Left cardiac atrium (tissue), 4 donors: ENCODE measurements at places on chromosomes 7 and 10.

DNA sequence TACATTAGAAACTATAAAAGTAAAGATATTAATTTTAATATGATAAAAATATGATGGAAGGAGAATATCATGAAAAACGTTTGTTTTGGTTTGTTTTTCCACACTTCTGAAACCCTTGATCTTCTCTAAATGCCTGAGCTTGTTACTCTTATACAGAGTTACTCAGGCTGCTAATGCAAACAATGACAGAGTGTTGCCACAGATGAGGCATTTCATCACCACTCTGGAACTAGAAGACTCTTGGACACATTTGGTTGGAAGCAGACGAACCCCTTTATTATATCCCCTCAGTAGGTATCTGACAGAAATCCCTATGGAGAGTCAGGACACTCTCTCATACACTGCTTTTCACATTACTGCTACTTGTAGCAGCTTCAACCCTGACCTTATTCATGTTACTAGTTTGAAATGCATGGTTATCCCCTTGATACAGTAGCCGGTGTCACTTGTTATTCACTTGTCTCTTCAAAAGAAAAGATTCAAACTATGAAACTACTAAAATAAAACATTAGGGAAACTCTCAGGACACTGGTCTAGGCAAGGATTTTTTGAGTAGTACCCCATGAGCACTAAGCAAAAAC is 66.9 kb downstream of the SEMA3C start:
- no peak for DNase-seq

GRCh38 chr10:123750901-123751300 is 84.7 kb downstream of the GPR26 start:
- DNase-seq = no peak

DNA sequence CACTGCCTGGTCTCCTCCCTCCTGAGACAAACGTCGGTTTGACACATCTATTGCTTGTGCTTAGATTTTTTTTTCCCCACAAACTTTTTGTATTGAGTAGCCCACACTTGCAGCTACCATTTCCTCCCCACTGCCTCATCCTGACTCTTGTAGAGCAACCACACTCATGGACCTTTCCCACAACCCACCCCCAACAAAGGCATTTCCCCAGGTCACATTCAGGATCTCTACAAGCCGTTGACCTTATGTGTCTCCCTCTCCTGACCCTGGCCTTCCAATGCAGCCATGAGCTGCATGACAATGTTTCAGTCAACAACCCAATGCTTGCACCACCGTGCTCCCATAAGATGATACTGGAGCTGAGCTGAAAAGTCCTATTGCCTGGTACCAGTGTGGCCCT is 91.9 kb upstream of the MKI67 start:
- DNase-seq = no peak

DNA sequence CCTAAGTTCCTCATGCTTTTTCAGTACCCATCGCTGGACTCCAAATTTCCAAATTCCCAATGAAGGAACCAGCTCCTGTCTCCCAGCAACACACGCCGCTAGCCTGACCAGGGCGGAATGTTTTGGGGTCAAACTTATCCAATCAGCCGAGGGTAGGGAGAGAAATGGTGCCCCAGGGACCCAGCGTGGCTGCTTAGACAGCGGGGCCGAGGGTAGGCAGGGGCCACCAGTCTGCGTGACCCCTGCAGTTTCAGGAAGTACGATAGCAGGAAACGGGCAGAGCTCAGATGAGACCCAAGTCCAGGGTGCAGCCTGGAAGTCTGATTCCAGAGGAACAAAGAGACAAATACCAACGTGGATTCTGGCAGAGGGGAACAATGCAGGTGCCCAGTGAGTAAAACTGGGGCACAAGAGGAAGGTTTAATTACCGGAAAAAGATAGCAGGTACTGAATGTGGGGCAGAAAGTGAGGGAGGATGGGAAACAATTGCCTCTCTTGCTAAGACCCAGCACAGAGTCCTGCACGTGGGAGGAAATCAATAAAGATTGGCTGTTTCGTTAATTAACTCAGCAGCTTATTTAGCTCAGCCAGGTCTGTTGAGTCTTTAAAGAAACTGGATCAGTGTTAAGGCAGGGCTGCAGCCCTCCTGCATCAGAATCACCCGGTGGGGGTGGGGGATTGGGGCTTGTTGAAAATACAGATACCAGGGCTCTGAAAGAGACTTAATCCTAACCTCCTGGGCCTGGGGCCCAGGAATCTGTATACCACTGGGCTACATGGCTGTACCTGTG is 50.4 kb upstream of the NFE2L3 start:
- DNase-seq = peak; percentile 23

GRCh38 chr7:4665661-4666060 is 16.4 kb upstream of the FOXK1 start:
- no peak for DNase-seq

DNA sequence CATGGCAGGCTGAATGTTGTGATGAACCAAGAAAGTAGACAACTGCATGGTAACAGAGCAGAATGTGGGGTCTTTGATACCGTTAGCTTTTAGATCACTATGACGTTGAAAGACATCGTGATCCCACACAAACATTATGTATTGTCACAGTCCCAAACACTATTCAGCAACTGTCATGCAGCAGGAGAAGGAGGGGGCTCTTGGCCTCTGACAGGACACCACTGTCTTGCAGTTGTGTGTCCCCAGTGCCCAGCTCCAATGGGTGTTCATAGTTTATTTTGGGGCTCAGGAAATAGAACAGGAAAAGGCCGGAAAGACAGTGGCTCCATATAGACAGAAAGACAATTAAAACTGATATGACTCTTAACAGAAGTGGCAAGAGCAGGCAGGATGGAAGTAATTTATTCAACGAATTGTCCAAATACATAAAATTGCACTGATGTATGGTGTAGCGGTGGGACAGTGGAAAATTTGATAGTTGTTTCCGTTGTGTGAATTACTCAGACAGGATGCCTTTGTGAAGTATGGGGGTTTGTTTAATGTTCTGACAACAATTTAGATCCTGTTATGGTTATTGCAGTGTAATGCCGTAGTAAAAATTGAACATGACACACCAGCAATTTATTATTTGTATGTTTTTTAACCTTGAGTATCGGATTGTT is 292.0 kb downstream of the LRMDA start:
- DNase-seq = no peak

DNA sequence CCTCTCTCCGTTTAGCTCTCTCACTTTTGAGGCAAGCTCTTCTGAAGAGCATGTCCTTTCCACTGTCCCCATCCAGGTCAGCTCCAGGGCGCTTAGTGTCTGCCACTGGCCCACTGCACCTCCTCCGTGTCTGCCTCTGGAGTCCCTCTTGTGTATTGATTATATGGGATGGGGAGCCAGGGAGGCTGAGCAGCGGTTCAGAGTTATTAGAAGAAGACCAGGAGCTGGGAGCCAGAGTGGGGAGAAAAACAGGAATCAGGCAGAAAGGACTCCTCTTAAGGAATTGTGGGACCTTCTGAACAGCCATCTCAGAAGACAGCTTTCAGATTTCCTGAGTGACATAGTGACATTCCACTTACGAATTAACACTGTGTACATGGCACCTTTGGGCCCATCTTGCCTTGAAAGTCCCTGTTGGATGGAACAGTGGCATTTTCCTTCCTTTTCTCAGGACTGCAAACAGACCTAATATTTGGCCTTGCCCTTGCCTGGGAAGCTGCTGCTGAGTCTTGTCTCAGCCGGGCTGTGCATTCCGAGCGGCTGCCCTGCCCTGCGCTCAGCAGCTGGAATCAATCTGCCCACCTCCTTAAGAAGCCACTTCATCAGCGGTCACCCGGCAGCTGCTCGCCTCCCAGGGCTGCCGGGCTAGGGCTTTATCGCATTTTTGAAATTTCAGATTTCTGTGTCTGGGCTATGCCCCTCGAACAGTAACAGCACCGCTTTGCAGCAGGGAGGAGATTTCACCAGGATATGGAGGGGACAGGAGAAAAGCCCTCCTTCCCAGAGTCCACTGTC is 81.1 kb upstream of the PRKG1 start:
- DNase-seq = peak; percentile 49

GRCh38 chr10:73879296-73880173 is 5.2 kb upstream of the CAMK2G start:
- DNase-seq = peak; percentile 91

DNA sequence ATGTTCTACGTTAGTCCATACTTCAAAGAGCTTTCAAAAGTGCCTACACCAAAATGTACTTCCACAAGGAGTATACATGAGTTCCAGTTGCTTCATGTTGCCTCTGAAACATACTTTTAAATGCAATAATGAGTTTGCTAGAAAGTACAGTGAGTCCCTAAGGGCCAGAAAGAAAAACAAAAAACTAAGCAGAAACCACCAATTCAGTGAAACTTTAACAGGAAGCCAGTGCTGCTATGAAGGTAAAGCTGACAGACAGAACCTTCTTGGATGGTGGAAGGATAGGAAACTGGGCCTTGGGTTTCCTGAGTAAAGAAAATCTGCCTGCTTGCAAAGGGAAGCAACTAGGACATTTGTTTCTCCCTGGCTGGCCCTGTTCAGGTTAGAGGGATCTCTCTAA is 104.2 kb downstream of the CTTNBP2 start:
- no peak for DNase-seq

DNA sequence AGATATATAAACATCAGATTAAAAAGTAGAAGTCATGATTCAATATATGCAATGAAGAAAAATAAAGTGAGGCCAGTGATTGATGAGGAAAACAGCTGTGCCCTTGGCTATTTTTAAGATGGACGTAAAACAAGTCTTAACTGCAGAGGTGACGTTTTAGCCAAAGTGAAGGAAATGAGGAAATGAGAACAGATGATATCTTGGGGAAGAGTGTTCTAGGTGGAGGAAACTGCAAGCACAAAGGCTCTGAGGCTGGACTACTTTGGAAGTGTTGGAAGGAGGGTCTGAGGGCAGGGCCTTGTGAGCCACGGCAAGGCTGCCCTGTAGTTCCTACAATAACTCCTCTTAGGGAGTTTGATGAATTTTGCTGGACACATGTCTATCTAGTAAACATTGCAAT is 140.5 kb upstream of the AKR1E2 start:
- DNase-seq = no peak

GRCh38 chr10:53236941-53237340 is 464.4 kb upstream of the MBL2 start:
- DNase-seq = no peak

GRCh38 chr10:87878664-87879459 is 15.4 kb downstream of the PTEN start:
- DNase-seq = no peak

DNA sequence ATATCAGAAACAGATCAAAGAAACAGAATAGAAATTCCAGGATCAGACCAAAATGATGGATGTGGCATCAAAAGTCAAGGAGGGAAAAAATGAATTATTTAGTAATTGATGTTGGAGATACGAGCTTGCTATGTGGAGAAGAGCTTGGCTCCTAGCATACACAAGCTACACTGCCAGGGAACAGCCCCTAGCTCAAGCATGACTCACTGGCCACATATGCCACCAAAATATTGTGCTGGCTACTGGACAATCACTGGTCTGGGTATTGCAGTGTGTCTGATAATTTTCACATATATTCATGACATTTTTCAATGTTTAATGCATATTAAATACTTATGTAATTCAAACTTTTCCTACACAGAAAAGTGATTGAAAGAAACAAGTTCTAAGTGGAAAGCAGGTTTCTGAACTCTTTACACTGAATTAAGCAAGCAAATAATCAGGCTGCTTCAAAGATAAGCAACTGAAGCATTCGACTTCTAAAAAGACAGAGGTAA is 59.3 kb downstream of the OAT start:
- DNase-seq = no peak

DNA sequence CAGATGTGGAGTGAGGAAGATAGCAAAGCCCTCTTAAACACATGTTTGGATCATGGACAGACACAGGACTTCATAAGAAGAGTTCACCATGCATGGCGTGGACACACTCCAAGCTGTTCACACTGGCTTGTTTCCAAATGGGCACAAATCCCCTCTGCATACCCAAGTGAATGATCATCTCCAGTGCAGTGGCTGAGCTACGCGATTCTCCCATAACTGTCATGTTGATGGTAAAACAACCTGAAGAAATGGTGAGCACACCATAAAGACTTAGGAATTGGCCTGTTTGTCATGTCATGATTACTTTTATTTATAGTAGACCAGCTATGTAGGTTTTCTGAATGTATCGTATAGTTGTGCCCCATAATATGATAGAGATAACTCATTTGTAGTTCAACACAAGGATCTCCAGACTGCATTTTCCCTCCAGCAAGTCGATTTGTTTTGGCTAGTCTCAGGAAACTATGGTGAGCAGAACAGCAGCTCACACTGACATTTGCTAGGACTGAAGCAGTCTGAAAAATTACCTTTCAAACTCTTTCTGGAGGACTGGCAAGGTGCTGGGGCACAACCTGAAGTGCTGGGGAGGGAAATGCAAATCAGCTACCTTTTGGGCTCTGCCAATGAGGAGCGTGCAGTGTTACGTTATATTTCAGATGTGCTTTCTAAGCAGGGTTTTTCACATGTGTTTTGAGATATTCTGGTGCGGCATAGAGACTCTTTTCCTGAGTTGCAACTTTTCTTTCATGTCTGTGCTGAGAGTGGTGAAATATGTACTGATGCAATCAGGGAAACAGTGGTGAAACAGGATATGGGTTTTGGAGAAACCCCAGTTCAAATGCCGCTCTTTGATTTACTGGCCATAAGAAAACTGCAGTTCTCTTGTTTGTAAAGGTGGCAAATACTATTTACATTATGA is 629.6 kb upstream of the DPP6 start:
- no peak for DNase-seq

- DNase-seq = no peak
Measured at GRCh38 chr10:24114556-24114955, 94.4 kb upstream of the KIAA1217 start.

GRCh38 chr10:75104842-75105241 is 6.6 kb upstream of the SAMD8 start:
- DNase-seq = no peak

- no peak for DNase-seq
Measured at GRCh38 chr7:48419401-48419800, 248.1 kb downstream of the ABCA13 start.

DNA sequence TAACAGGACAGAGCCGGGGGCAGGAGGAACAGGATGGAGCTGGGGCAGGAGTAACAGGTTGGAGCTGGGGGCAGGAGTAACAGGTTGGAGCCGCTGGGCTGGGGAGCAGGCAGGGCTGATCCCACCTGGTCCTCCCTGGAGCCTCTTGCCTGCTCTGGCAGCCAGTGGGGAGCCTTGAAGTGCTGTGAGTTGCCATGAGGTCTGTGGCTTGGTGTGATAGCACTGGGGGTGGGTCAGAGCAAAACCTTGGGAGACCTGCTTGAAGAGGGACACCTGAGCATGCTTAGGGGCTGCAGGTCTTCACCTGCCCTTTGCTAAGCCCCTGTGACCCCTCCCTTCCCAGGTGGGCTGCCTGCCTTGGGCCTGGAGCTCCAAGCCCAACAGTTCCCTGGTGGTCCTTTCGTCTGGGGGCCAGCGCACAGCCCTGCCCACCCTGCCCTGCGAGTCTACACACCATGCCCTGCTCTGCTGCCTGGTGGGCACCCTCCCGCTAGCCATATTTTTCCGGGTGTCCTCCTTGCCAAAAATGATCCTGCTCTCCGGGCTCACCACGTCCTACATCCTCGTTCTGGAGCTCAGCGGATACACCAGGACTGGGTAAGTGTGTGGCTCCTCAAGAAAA is 111.6 kb downstream of the ADCY1 start:
- no peak for DNase-seq

DNA sequence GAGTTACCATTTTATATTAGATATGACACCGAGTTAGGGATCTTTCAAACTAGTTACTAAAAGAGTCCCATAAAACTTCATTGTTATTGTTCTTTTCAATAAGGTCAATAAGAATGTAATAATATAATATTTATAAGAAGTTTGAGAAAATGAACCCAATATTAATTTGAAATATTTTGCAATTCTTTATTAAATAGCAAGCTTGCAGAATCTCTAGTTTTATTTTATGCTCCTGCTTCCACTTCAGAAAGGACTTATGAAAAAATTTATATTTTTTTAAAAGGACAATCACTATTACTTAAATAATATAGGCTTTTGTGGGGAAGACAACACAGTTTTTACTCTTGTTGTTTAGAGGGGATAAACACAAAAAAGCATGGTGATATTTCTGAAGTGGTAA is 47.9 kb downstream of the LUC7L2 start:
- DNase-seq = no peak
